ENCODE measurements at places on chromosomes 16 and 17.

- no peak for DNase-seq
These were observed 99.9 kb downstream of the ASIC2 start for GRCh38 chr17:33192951-33193911.

DNA sequence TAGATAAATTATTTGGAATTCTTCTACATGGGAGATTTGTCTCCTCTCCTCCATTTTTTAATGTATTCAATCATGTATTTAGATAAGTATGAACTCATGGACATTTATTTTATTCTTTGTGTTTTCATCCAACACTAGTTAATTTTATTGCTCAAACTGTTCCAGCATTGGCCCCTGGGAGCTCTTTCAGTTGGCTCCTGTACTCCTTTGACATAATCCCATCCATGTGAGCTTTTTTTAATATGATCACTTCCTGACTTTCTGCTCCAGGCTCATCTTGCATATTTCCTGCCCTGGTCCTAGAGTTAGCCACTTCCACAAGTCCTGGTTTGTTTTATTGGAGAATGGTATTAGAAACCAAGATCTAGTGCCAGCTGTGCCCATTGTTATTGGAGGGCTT is 419.0 kb upstream of the CDH11 start:
- DNase-seq: no peak

- DNase-seq: no peak
These were observed 19.5 kb upstream of the RAP1GAP2 start for GRCh38 chr17:2776589-2777241.

DNA sequence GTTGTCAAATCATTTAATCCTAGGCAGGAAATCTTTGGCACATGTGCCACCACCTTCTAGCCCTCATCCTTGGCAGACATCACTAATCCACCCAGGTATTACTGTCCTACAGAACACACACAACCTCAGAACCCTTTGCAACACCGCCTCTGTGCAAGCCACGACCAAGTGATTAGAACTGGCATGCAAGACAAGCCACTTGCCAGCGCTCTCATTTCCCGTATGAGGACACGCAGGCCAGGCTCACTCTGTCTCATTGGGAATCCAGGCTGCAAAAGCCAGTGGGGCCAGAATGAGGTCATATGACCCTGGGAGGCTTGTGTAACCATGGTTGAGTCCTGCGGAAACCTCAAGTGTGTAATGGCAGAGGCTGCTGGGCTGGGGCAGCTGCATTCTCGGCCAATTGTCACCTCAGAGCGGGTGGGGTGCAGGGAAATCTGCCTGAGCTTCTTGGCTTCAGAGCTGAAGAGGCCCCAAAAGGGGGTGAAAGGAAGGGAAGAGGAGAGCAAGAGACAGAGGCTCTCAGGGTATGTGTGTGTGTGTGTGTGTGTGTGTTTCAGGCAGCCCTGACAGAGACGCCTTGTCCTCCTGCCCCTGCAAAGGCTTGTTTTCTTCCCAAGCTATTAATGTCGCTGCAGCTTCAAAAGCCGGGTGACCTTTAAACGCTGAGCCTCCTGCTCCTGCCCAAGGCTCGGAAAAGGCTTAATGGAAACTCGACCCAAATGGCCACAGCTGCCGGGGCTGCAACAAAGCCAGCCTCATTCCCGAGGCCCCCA is 43.2 kb upstream of the MRPS23 start:
- DNase-seq: no peak

- DNase-seq: no peak
These were observed 4.1 kb upstream of the SLC38A10 start for GRCh38 chr17:81298991-81299738.

DNA sequence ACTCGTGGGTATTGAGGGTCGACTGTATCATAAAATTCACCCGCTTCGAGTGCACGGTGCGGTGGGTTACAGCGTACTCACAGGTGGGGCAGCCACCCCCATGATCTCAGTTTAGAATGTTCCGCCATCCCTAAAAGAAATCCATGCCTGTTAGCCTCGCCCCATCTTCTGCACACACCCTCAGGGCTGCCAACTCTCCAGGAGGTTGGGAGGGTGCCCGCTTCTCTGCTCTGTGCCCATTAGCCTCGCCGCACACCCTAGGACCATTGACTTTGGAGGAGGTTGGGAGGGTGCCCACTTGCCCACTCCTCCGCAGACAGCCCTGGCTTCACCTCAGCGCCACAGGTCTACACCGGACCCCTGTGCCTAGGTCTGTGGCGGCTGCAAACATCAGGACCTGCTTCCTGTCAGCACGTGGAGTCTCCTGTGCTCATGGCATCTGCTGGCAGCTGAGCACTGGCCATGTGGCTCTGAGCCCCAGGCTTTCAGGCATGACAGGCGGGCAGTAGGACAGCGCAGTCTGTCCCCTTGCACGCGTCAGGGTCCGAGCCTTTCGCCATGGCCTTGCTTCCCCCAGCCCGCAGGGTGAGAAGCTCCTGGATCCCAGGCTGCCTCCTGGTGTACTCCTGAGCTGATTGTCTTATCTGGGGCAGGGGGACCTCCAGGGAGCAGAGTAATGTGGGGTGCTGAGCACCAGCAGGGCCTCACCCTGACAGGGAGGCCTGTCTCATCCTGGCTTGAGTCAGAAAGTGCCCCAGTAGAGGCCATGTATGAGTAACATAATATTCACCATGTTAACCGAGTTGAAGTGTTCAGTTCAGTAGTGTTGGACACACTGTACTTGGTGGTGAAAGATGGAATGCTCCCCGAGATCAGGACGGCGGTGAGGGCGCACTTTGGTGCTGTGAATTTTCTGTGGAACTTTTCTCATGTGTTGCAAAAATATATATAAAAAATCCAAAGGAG is 21.9 kb downstream of the NME3 start:
- no peak for DNase-seq

DNA sequence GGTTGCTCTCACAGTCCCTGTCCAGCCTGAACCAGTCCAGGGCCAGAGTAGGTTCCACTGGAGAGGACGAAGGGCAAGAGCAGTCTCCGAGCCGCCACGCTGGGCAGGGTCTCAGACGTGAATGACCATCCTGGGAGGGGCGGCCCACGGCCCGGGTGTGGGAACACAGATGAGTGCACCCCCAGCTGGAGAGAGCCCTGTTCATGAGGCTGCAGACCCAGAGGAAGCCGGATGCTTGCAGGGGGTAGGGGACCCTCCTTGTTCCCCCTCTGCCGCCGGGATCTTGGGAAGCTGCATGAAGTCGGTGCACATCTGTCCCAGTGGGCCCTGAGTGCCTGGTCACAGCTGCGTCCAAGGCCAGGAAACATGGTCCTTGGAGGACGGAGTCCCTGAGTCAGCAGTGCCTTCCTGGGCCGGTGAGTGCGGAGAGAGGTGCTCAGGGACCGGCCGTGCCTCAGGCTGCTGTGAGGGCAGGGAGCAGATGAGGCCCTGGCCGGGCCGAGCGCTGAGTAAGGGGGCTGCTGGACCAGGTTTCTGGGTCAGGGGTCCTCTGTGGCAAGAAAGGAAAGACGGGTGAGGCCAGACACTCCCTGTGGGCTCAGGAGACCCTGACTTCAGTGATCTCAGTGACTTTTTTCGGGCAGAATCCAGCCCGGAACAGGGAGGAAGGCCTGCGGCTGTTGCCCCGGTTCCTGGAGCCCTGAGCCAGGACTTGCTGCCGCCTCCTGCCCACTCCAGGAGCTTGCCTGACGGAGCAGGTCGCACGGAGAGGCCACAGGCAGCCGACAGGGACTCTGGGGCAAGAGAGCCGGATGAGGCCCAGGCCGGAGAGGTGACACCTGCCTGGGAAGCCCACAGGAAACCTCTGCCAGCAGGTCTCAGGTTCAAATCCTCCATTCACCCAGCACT is 45.8 kb downstream of the ACTG1 start:
- no peak for DNase-seq

- DNase-seq: no peak
These were observed 179.3 kb upstream of the CIBAR2 start for GRCh38 chr16:85291302-85292148.

- no peak for DNase-seq
These were observed 323 bp downstream of the ST3GAL2 start for GRCh38 chr16:70438585-70438968.

- no peak for DNase-seq
These were observed 22.9 kb upstream of the DNAJA2 start for GRCh38 chr16:46996391-46996790.

- no peak for DNase-seq
These were observed 291.1 kb upstream of the IRX3 start for GRCh38 chr16:54577651-54578128.

- no peak for DNase-seq
These were observed 3.5 kb downstream of the ZBTB4 start for GRCh38 chr17:7475764-7476422.

GRCh38 chr17:57259817-57260216 is 3.5 kb downstream of the MSI2 start:
- DNase-seq: no peak

DNA sequence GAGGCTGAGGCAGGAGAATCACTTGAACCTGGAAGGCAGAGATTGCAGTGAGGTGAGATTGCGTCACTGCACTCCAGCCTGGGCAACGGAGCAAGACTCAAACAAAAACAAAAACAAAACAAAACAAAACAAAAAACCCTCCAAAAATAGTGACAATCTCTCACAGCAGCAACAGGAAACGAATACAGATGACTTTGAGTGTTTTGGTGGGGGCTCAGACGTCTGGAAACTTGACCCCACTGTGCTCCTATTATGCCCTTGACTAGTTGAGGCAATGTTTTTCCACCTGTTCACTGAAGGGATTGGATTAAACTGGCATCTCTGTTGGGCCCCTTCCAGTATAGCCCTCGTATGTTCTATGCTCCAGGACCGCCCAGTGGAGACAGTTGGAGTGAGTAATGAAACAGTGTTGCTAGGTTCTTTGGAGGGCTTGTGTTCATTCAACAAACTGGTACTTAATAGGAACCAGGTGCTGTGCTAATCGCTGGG is 167.0 kb downstream of the UTP18 start:
- peak; percentile 31 for DNase-seq

GRCh38 chr16:24525970-24526559 is 13.3 kb upstream of the RBBP6 start:
- DNase-seq: no peak

GRCh38 chr17:58960068-58960467 is 146.6 kb downstream of the TRIM37 start:
- no peak for DNase-seq

DNA sequence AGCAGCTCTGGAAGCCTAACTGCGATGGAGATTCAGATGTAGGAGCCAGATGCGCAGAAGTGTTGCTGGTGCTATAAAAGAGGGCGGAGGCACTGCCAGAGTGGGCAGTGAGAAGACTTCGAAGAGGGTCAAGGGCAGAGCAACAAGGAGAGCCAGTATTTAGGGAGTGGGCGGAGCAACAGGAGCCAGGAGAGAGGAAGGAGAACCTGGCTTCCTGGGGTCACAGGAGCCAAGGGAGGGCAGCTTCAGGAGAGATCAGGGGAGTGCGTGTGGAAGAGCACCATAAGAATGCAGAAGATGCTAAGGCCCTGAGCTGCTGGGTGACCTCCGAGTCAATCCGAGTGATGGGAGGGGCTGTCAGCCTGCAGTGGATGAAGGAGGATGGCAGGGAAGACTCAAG is 14.4 kb upstream of the MRPS23 start:
- DNase-seq: no peak

GRCh38 chr16:30637944-30638343 is 12.8 kb upstream of the PRR14 start:
- DNase-seq: no peak

DNA sequence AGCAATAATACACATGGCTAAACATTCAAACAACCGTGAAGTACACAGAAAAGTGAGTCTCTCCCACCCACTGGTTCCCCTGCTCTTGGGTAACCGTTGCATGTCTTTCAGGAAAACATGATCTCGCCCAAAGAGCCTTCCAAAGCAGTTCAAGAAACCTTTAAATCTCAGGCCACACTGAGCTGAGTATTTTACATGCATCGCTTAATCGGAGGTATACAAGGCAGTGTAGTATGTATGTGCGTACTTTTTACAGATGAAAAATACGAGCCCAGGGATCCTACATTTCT is 741 bp upstream of the DEXI start:
- DNase-seq: no peak

GRCh38 chr16:67675579-67675935 is 8.9 kb downstream of the C16orf86 start:
- DNase-seq: no peak

DNA sequence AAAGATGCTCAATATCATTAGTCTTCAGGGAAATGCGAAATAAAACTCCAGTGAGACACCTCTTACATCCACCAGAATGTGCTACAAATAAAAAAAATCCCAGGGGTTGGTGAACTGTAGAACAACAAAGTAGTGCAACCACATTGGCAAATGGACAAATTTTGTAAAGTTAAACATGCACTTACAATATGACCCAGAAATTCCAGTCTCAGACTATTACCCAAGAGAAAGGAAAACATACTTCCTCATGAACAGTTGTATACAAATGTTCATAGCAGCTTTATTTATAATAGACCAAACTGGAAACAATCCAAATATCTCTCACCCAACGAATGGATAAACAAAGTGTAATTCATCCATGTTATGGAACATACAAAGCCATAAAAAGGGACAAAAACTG is 239.5 kb downstream of the ABCC12 start:
- DNase-seq: no peak

- DNase-seq: no peak
These were observed 4.3 kb downstream of the EVI2B start for GRCh38 chr17:31309556-31309955.

All from activated CD4-positive, alpha-beta T cell treated with anti-CD3 and anti-CD28 coated beads, Interleukin-2, amount 50 U/mL, for 1 hour (primary cell).